ENCODE measurements at places on chromosomes 5 and 9.

DNA sequence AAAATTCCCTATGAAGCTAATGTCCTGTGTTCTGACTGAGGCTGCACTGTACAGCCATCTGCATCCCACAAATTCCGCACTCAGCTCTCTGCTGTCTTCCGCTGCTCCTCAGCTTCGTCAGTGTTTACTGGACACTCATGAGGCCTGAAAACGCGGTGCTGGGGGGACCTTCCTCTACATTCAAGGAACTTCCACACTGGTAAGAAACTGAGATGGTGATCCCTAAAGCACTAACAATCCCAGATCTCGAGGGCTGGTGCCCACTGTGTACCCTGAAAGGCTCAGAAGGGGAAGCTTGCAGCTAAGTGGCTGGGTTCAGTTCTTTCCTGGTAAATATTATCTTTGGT, 117.9 kb downstream of the NRG2 start:
- DNase-seq: no peak

GRCh38 chr9:126849591-126850225, 10.7 kb upstream of the ZBTB34 start:
- DNase-seq: no peak

DNA sequence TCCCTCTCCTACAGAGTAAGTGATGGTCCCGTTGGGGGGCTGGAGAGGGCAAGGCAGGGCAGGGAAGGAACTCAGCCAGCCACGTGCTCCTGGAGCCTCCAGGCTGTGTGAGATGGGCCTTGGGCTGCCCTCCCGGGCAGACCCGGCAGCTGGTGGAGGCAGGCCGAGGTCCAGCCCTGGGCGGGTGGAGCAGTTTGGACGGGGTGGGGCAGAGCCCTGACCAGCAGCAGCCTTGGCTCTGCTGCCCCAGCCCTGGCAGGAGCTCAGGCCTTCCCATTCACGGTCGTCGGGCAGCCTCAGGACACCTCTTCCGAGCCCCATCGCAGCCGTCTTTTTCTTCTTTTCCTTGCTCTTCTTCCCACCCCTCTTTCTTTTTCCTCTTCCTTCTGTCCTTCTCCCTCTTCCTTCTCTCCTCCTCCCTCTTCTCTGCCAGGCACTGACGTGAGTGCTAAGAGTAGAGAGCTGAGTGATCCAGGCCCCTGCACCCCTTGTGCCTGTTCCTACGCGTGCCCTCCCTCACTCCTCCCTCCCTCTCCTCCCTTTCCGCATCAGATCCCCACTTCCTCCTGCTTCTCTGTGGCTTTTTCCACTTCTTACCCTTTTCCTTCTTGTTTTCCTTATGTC, 42.8 kb downstream of the AMBP start:
- DNase-seq: no peak

DNA sequence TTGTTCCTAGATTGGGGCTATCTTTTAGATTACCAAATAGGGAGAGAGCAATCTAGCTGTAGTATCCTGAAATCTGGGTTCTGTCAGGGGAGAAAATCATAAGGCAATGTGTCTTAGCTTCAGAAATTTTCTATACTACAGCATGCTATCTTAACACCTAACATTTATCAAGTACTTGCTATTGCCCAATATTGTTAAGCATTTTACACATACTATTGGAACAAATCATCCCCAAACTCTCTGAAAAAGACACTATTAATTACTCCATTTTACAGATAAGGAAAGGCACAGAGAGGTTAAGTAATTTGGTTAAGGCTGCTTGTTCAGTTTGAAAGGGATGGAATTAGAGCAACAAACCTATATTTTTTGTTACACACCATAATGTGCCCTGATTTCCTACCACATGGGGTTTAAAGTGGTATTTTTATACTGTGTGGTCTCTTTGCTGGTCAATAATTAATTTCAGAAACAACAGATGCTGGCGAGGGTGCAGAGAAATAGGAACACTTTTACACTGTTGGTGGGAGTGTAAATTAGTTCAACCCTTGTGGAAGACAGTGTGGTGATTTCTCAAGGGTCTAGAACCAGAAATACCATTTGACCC, 57.2 kb upstream of the RIC1 start:
- no peak for DNase-seq

GRCh38 chr5:55933377-55934114, 61.2 kb downstream of the IL6ST start:
- DNase-seq: no peak

DNA sequence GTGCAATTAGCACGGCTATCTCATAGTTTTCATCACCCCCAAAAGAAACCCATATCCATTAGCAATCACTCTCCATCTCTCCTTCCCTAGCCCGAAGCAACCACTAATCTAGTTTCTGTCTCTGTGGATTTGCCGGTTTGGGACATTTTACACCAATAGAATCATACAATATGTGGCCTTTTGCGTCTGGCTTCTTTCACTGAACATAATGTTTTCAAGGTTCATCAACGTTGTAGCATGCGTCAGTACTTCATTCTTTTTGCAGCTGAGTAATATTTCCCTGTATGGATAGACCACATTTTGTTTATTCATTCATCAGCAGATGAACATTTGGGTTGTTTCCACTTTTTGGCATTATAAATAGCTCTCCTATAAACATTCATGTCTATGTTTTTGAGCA, 75.4 kb upstream of the TBC1D2 start:
- no peak for DNase-seq

DNA sequence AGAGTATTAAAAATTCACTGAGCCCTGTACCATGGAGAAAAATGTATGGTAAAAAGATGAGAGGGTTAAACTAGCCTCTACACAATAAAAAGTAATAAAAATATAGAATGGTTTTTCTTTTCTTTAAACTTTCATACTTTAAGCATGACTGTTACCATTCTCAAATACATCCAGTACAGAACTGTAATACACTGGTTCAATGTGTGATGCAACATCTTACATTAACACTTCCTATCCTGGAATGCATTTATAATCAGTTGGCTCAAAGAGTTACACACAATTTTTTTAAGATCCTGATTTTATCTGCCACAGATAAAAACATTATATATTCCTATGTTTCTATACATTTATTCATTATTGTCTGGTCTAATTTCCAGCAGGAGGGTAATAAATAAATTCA, 4.7 kb downstream of the GNAQ start:
- DNase-seq: no peak

DNA sequence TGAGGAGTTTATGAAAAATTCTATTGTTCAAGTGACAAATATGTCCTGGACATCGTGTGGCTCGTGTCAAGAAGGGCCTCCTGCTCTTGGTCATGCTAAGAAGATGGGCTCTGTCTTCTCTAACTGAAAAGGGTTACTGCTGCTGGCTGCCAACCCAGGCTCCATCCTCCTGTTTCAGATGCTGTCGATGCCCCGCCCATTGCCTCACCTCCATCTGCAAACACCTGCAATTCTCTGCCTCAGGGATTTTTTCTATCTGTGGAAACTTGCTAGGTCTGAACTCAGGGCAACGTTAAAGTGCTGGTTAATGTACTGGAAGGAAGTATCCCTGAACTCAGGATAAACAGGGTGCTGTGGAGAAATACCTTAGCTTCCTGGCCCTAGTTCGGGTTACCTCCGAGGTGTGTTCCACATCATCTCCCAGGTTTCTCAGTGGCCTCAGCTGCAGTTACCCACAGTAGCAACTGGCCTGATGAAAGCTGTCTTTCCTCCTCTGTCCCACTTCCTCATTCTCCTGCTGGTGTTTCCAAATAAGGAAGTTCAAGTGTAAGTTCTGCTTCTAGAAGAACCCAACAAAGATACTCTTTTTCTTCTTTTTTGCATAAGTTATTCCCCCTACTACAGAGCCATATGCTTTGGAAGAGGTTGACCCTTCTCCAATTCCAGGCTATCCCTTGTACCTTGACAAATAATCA, 151.7 kb upstream of the SMIM23 start:
- no peak for DNase-seq

DNA sequence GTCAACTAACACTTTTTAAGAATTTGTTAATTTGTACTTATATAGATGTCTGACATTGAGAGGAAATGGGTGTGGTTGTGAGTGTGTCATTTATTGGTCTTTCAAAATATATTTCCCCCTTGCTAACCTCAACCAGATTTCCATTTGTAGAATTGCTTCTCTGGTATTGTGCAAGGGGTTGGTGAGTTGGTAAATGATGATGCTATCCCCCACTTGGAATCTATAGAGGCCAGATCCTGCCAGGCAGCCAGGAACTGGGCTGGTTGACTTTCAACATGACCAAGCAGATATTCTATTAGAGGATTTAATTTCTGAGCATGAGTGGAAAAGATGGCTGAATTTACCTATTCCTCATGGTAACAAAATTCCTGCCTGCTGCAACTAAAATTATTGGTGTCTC, 306.6 kb upstream of the KIF2A start:
- DNase-seq: no peak

GRCh38 chr5:36152324-36153297, 700 bp downstream of the SKP2 start:
- peak; percentile 17 for DNase-seq

- DNase-seq: no peak
Measured at GRCh38 chr9:35286381-35286780, 124.6 kb downstream of the UNC13B start.

DNA sequence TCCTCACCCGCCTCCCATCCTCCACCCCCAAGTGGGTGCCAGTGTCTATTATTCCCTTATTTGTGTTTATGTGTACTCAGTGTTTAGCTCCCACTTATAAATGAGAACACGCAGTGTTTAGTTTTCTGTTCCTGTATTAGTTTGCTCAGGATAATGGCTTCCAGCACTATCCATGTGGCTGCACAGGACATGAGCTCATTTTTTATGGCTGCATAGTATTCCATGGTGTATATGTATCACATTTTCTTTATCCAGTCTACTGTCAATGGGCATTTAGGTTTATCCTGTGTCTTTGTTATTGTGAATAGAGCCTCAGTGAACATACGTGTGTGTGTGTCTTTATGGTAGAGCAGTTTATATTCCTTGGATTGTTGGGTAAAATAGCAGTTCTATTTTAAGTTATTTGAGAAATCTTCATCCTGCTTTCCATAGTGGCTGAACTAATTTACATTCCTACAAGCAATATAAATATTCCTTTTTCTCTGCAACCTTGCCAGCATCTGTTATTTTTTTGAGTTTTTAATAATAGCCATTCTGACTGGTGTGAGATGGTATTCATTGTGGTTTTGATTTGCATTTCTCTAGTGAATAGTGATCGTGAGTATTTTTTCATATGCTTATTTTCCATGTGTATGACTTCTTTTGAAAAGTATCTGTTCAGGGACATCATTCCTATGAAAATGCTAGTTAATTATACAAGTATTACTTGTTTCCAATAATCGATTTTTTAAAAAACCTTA, 164.0 kb upstream of the CCDC152 start:
- DNase-seq: no peak

DNA sequence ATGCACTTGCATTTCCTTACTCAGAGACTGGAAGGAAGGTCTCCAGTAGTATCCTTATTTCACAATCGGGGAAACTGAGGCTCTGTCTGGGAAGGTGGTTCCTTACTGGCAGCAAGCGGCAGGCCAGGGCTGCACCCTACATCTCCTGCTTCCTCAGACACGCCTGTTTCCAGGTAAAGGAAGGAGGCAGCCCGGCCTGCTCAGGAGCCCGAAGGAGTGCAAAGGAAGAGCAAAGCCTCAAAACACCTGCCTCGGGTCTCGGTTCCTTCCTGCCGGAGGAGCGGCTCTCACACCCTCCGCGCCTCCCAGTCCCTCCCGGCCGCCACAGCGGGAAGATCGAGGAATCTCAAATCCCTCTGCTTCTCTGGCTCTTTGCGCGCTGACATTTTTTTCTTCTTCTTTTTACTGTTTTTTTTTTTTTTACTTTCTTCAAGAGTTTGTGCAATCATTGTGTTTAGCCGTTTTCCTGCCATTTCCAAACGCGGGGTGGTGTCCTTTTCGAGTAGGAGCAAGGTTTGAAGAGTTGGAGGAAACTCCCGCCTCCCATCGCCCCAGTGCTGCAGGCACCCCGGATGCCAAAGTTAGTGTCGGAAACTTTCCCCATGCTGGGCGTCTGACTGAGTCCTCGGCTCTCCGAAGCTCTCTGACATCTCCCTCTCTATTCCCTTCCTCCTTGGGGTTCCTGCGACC, 1.0 kb downstream of the GGTA1 start:
- DNase-seq: peak; percentile 69

DNA sequence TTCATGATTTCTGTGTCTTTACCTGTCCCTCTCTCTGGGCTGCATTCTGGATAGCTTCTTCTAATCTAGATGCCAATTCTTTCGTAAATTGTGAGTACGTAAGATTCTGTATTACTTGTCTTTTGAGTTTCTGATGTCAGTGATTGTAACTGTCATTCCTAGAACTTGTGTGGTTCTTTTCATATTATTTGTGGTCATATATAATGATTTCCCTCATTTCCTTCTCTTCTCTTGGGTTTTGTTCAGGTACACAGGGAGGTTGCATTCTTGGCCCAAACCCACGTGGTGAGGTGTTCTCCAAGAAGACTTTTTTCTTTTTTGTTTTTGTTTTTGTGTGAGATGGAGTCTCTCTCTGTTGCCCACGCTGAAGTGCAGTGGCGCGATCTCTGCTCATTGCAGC, 13.8 kb downstream of the UGCG start:
- no peak for DNase-seq

GRCh38 chr5:64165500-64166200, at the start of gene RNF180:
Gene RNF180, plus strand, starts transcription at chr5:64165843. Its CDS starts 34,965 bp downstream, at chr5:64200808.
- peak; percentile 77 for DNase-seq

GRCh38 chr9:91954841-91955471, 4.9 kb upstream of the ROR2 start:
- DNase-seq: peak; percentile 71

GRCh38 chr5:115274584-115274983, 11.9 kb upstream of the PGGT1B start:
- no peak for DNase-seq

- DNase-seq: no peak
Measured at GRCh38 chr9:70135176-70135575, 91.5 kb downstream of the MAMDC2 start.

DNA sequence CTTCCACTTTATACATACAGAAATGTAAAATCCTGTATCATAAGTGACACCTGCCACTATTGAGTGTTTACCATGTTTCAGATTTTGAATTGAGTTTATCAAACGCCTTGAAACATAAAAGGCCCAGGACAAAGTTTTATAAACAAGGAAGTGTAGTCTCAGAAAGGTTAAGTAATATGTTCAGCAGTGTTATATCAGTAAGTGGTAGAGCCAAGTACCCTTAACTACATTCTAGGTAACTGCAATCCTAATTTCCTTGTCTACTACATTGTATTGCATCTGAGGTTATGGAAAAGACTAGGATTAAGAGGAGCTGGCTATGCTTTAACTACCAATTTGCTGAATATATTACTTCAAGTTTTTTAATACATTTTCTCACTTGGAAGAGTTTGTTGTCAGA, 641.6 kb downstream of the LRRC70 start:
- no peak for DNase-seq
